ENCODE measurements at places on chromosomes 7 and 10. TPM values are rescaled to one million over a fixed set of nuclear protein-coding genes. Genes with fewer than 3 reads are reported as not detected.

The RAMP3 gene
- total RNA-seq: 174 TPM

- no peak for DNase-seq
These were observed 41.5 kb upstream of the SEMA3C start for GRCh38 chr7:80960244-80960795.

DNA sequence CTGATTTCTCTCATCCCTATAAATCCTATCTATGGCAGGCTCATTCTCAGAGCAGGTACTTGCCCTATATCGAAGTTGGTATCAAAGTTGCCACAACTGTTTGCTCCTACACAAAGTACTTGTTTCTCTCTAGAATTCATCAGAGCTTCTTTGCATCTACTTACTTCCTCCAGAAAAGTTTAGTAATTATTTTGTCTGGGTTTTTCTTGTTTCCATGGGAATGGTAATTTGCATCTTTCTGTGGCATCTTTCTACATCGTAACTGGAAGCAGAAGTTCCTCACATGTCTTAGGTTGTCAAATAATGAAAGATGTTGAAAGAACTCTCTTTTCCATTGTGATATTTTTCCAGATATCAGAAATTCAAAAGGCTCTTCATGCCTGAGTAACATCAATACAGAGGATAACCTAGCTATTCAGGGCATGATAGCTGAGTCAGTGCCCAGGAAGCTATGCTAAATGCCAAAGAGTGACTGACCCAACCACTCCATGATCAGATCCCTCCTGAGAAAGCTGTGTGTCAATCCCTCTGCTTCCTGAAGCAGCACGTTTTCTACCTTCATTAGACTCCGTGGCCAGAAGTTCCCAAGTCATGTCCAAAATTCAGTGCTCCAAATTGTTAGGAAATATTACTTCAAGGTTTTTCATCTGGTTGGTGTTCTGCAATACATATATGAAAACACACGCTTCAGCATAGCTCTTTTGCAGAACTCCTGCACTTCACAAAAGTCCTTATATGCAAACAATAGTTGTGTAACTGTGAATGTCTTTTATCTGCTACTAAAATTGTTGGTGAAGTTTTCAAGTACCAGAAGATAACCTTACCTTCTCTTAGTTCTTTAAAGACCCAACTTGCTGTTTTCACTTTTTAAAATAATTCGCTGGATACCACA lies 216.5 kb downstream of the VTI1A start:
- no peak for DNase-seq

GRCh38 chr10:113303544-113304146 lies 249.2 kb upstream of the HABP2 start:
- DNase-seq: no peak

DNA sequence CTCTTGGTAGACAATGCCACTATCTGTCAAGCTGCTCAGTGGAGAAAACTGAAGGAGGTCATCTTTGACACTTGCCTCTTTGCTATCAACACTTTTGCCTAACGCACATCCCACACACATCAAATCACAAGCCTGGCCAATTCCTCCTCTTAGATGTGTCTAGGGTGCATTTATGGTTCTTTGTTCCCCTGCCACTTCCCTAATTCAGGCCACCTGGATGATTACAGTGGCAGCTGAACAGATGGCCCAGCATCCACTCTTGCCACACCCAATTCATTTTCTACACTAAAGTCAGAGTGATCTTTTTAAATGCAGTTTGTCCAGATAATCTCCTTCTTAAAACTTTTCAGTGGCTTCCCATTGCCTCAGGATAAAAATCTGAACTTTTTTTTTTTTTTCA lies 58.6 kb downstream of the LAMB4 start:
- no peak for DNase-seq

DNA sequence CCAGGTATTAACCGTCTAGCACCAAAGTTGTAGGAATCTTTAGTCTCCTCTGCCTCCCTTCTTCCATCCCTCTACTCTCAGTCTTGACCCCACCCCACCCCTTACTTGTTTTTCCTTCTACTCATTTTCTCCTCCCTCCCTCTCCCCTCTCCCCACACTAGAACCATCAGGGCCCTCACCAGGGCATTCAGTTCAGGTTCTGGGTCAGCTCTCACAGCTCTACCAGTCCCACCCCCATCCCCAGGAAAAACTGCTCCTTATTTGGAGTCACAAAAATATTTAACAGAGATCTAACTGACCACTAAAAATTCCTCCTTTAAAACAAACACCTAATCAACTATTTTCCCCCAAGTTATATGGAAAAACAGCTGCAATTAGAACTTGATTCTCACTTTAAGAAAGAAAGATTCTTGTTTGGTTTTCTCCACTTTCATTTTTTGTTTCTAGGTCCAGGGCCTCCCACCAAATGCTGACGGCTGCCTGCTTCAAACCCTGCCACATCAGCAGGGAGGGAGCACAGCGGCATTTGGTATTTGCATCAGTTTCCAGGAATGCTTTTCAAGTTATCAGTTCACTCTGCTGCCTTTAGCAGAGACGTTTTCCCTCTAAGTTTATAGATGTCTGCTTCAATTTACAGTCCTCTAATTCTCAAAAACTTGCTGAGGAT lies 2.8 kb upstream of the COL1A2 start:
- no peak for DNase-seq

The MRLN gene
- total RNA-seq: not detected

DNA sequence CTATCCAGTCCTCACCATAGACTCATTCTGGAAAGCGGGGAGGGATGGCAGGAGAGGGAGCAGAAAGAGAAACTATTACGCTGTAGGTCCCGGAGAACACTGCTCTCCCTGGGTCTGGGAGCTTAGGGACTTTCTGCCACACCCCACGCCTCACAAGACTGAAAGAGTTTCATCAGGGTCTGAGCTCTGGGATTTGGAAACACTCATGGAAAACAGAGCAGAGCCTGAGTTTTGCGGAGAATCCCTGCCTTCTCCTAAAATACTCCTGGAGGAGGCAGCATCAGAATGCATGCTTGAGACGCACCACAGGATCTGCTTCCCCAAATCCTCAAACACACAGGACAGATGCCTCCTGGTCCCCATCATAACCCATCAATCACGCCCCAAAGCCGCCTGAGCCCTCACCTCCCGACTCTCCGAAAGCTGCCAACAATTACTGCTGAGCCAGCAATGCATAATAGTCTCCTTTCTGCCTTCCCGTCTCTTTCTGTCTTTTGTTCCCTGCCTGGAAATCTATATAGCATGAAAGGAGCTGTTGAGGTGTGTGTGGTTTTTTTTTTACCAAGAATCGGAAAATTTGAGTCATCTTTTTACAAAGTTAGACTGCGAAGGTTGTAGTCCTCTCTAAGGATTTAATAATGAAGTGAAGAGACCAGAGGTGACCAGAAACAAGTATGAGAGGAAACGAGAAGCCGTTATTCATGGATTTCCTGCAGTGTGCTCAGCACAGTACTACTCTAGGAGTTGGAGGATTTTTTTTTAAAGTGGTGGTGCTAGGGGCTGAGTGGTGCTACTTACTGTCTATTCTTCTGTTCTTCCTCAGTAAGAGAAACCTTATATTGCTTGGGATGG lies 37.7 kb downstream of the ASB13 start:
- no peak for DNase-seq

The ADK gene
- 23.3 TPM for total RNA-seq
